ENCODE measurements at places on chromosomes 11 and 22. TPM values are rescaled to one million over a fixed set of nuclear protein-coding genes. Genes with fewer than 3 reads are reported as not detected.

GRCh38 chr11:65633390-65634108, 4.4 kb upstream of the SIPA1 start:
- DNase-seq, result no peak

GRCh38 chr22:49310354-49310753, 517.3 kb downstream of the BRD1 start:
- DNase-seq, result no peak

DNA sequence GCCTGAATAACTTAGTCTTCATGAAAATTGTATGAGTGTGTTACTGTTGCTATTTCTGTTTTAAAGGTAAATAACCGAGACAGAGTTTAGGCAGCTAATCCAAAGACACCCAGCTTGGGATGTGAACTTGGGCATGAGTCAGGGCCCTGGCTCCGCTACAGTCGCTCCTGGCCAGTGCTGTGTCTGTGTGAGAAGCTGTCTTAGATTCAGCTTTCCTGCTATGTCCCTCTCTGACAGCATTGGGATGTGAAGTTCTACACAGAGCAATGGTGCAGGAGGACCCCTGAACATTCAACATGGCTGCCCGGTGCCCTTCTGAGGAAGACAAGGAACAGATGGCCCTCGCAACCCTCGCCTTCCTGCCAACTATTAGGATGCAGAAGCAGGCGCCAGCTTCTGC, 49.4 kb downstream of the GALNT18 start:
- no peak for DNase-seq

DNA sequence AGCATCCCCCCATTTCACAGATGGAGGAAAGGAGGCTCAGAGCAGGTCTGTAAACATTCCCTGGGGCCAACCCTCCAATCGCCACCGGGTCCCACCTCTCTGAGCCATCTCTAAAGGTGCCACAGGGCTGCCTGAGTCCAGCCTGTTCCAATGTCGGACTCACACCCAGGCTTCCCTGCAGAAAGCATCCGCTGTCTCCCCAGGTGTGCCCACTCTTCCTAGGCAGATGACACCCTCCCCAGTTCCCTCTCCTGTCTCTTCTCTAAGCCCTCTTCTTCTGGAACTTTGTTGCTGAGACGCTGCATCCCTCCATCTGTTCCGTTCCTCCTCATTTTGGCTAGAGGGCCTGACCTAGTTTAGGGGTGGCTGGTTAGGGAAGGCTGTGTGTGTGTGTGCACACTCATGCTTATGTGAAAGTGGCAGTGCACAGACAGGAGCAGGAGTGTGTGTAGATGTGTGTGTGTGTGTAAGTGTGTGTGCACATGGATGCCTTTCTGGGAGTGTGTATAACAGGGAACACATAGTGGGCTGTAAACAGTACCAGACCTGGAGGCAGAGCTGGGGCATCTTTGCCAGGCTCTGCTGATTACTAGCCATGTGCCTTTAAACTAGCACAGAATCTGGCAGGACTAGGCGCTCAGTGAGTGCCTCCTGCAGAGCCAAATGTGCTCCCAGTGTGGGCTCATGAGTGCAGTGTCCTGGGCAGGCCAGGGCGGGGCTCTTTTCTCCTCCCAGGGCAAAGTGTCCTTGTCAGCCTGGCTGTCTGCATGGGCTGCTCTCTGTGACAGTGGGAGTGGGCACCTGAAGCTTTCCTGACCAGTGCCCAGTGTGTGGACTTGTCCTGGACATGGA, 77.3 kb upstream of the NECTIN1 start:
- DNase-seq, result no peak

GRCh38 chr11:79054636-79055035, 386.2 kb downstream of the TENM4 start:
- no peak for DNase-seq

- no peak for DNase-seq
These were observed 400.1 kb downstream of the TMEM135 start for GRCh38 chr11:87437844-87438223.

DNA sequence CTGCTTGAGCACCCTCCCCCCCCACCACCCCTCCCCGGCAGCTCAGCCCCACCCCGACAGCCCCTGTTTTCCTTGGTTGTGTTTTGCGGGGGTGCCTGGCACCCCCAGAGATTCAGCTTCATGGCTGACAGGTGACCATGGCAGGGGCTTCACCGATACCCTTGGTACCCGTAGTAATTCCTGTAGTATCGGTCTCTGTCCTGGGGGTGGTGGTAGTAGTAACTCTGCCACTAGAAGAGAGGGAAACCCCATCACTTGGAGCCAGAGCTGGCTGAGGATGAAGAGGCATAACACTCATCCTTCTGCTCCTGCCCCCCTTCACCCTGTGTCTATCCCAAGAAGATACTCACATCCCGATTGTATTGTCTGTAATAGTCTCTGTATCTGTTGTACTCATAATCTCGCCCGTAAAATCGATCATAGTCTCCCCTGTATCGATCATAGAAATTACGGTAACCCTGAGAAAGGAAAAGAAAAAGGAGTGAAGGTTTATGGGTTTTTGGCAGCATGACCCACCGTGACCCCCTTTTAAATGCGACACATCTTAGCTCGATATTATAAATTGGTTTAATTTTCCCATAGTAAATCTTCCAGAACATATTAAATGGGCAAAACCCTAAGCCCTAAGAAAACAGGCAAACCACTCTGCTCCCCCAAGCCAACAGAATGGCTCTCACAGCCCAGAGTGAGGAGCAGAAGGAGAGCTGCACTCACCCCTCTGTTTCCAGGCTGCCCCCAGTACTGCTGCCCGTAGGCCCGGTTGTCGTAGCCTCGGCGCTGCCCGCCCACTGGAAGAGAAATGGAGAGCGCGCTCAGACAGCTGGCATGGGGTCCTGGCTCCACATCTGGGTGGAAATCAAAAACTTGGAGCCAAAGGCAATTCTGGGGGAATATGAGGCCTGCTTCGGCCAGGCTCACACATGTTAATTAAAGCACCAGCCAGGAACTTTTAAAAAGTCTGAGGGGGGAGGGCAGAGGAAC, 8.0 kb downstream of the GNG3 start:
- DNase-seq, result no peak

DNA sequence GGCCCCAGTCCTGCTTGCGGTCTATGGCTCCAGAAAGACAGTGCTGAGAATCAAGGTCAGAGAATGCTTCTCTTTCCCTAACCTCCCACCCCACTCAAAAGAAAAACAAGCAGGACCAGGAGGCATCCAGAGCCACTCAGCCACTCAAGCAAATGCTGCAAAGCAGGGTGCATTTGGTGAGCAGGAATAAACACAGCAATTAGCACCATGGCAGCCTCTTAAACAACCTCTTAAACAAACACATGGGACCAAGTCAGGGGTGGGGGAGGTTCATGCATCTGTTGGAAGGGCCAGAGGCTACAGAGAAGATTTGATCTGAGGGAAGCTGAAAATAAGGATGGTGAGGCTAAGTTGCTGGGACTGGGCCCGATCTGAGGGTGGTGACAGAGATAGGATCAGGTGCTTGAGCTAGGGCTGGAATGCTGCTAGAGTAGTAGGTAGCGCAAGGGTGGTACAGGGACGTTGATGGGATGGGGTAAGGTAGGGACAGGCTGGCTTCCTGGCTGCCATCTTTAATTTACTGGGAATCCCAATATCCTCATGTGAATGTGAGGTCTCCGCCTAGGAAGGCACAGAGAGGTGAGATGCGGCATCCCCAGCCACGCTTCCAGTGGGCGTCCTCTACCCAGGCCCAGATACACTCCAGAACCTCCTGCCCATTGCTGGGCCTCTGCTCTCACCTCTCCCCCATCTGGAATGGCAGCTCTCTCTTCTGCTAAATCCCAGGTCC, 26.6 kb upstream of the LMO1 start:
- no peak for DNase-seq

- no peak for DNase-seq
These were observed 79.8 kb downstream of the C11orf58 start for GRCh38 chr11:16818284-16818683.

The NTM gene
- not detected for polyA plus RNA-seq

The CTSF gene
- polyA plus RNA-seq, result 17.6 TPM

DNA sequence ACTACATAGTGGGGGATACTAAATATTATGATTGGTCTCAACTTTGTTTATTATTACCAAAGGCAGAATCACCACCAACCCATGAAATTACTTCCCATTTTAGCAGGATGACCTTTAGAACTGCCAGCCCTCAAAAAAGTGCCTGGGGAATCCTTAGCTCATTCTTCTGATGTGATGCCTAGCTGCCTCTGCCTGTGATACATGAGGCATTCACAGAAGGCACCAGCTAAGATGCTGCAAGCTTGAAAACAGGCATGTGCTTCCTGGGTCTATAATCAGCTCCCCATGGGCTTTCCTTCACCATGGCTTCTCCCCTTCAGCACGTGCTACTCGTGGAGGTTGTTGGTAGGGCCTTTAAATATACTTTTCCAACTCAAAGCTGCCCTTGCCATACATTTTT, 50.4 kb upstream of the ARHGAP20 start:
- DNase-seq, result no peak

The KCNA4 gene
- not detected for polyA plus RNA-seq
